ENCODE measurements at places on chromosomes 4 and X. TPM values are rescaled to one million over a fixed set of nuclear protein-coding genes. Genes with fewer than 3 reads are reported as not detected.

TRPC5OS gene
- total RNA-seq, result not detected

GLRA2 gene
- not detected for total RNA-seq

TLL1 gene
- total RNA-seq, result 31.0 TPM

LONRF3 gene
- 38.4 TPM for total RNA-seq

DNAAF6 gene
- total RNA-seq, result not detected

LNX1 gene
- total RNA-seq, result 4.0 TPM

RENBP gene
- total RNA-seq, result 10.1 TPM

PABPC1L2A gene
- total RNA-seq, result not detected

CENPU gene
- 4.0 TPM for total RNA-seq

IGFBP7 gene
- 1,706 TPM for total RNA-seq

SATL1 gene
- total RNA-seq, result not detected

GSX2 gene
- total RNA-seq, result not detected

TMEM165 gene
- total RNA-seq, result 98.1 TPM

CRMP1 gene
- total RNA-seq, result 1.5 TPM

SOX3 gene
- total RNA-seq, result not detected

SULT1E1 gene
- total RNA-seq, result 2.3 TPM

DBET gene
- not detected for total RNA-seq

PPP4R3C gene
- not detected for total RNA-seq

XAGE2 gene
- total RNA-seq, result not detected

VSIG1 gene
- 0.13 TPM for total RNA-seq

ABCE1 gene
- total RNA-seq, result 124 TPM

GABRG1 gene
- not detected for total RNA-seq

RBM3 gene
- 393 TPM for total RNA-seq

PPP1R2C gene
- total RNA-seq, result not detected

TMEM31 gene
- total RNA-seq, result not detected

NLGN3 gene
- total RNA-seq, result 0.13 TPM
